ENCODE measurements at places on chromosomes 1 and 21. TPM values are rescaled to one million over a fixed set of nuclear protein-coding genes. Genes with fewer than 3 reads are reported as not detected.

The LMNA gene
- total RNA-seq: 777 TPM

The LCA5L gene
- not detected for total RNA-seq

The MR1 gene
- 29.5 TPM for total RNA-seq

The ST6GALNAC3 gene
- total RNA-seq: 1.4 TPM

The GCSAML gene
- not detected for total RNA-seq

The YOD1 gene
- total RNA-seq: 63.6 TPM

DNA sequence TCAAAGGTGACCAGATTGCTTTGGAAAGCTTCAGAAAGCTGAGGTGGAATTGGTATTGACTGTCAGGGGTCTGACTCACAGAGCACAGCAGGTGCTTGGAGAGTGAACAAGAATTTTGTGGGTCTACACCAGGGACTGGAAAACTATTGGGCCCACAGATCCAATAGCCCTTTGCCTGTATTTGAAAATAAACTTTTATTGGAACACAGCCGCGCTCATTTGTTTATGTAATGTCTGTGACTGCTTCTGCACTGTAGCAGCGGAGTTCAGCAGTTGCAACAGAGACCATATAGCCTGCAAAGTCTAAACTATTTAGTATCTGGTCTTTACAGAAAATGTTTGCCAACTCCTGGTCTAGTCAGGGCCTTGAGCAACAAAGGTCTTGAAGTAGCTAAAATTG is 315.6 kb downstream of the NFIA start:
- DNase-seq: no peak

DNA sequence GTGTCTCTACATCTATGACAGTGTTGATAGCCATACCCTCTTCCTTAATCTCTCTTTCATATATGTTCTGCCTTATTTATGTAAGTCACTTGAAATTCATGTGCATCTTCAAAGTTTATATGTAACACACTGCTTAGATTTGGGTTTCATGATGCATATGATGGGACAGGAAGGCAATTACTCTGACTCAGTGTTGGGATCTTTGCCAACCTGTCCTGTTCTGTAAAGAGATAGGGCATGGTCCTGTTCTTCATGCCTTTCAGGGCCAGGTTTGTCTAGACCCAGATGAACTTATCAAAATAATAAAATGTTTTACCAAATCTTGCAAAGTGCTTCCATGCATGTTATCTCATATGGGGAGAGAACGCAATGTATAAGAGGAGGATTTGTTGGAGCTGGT is 69.5 kb downstream of the TMPRSS15 start:
- no peak for DNase-seq

DNA sequence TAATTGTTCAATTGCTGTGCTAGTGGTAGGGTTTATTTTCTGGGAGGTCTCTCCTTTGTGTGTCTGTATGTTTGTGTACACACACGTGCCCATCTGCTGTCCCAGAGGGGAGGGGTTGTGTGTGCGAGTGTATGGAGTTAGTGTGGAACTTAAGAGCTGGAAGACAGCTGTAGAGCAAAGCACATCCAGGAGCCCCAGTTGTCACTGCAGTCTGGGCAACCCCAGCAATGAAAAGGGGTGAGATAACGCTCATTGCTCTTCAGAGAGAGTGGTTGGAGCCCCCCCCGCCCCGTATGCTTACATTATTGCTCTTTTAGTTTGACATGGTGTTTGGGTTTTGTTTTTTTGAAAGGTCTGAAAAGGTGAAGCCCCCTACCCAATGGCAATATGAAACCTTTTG is 36.9 kb downstream of the NCF2 start:
- DNase-seq: no peak

DNA sequence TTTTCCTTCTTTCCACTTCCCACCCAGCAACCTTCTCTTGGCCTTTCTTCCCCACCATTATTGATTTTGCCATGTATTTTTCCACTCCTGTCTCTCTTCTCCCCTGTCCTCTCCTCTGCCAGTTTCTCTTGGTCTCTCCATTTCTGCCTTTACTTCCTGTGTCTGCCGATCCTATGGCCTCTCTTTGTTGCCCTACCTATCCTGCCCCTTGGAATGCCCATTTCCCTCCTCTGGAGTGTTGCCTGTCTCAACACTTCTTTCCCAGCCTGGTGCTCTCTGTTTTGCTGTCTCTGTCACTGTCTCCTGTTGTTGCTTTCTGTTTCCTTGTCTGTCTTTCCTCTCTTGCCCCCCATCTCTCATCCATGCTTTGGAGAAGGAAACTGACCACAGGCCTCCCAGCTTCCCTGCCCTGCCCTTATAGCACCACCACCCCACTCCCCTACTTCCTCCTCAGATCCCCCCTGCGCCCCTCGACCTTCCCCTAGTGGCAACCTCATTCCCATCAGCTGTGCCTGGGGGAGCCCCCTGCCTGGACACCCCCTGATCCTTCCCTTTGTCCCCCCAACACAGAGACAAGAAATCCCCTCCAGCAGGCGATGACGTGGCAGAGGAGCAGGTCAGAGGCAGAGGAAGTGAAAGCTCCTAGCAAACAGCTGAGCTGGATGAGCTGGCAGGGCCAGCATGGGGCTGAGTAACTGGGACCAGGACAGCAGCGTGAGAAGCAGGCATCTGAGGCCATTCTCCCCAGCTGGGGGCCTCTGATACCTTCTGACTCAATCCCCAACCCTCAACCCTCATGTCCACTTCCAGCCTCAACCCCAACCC is 6.6 kb upstream of the ETV3L start:
- DNase-seq: peak; percentile 69

GRCh38 chr1:207962716-207963426 is 51.9 kb upstream of the CD34 start:
- DNase-seq: peak; percentile 87

- DNase-seq: no peak
Observed at GRCh38 chr1:116310180-116310579, 62.9 kb upstream of the ATP1A1 start.

DNA sequence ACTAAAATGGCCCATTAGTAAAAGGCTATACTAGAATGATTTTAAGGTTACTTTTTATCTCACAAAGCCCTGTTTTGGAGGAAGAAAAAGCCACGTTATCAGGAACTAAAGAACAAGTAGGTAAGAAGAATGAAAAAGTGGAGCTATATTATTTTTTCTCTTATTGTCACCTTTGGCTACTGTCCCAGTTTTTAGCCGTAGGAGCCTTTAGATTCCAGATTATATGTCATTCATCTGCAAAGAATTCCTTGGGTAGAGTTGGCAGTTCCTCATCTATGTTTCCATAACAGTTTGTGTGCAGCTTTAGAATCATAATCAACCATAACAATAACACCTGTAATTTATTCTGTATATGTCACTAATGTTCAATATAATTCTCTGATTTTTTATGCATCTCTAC is 83.8 kb downstream of the TPR start:
- DNase-seq: no peak

DNA sequence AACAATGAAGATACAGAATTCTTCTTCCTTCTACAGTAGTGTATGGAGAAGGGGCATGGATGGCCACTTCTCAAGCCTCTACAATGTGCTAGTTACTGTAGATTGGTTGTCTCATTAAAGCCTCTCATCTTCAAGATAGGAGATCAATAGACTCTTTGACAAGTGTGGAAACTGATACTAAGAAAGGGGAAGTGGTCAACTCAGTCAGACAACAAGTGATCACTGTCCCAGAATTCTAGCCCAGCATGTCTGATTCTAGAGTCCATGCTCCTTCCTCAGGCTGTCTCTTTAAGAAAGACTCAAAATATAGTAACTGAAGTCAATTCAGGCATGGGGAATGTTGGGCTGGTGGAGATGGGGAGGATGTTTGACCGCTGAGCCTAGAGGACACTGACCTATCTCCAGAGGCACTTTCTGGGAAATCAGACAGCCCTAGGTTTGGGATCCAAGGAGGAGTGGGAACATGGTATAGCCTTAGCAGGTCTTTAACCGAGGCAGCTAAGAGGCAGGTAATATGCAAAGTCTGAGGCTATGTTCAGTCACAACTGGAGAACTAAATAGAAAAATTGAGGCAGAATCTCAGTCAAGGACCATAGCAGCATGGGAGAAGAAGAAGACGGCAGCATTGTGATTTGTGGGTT is 39.3 kb upstream of the EYA3 start:
- DNase-seq: no peak

DNA sequence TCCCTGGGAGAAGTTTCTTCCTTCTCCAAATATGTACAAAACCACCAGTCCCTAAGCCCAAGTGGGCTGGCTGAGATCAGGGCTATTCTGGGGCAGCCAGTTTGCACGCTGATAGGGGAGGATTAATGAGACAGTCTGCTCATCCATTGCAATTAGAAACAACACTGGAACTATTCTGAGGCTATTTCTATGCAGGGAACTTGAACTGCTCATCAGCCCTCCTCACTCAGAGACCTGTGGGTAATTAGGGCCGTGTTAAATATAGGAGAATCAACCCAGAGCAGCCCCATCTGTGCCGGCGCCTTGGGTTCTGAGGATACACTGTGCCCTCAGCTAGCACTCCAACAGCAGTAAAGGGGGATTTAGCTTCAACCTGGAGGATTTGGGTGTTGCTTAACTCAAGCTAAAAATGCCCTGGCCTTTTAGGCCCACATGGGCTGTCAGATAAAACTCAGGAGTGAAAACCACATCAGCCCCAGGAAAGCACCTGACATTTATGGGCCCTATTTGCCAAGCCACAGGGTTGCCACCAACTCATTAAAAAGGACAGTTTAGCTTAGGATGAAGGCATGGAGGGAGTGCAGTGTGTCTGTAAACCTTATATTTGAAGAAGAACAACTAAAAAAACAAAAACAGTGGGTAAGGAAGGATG is 53.9 kb downstream of the DUSP10 start:
- DNase-seq: no peak

DNA sequence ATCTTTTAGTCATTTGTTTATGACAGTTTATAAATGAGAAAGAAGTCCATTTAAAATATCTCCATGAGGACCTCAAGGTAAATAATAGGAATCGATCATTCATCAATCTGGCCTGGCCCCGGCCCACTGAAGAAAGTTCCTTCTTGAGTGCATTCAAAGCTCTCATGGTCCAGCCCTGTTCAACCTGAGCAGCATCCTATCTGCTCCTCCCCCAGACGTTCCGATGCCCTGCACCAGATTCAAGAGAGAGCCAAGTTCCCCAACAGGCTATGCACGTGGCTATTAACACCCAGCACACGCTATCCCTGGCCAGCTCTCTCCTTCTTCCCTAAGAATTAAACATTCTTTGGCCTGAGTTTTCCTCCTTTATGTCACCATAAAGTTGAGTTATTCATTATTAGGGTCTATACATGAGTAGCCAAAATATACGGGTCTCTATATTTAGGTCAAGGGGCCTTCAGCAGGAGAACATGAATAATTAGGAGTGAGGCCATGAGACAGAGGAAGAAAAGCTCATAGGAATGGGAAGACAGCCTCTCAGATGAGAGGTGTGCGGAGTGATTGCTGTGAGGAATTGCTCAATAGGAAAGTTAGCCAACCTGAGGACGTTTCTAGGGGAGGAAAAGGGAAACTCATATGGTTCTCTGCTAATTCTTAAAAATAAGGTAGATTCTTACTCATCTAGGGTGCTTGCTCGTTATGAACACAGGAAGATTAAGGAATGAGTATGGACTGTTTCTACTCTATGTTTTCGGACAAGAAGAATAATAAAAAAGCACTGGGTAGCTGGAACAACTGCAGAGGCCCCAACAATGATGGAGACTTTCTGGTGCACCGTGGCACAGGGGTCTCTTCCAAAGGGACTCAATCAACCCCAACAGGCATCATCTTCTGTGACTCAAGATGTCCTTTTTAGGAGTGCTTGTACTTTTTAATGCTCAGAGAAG is 23.6 kb downstream of the RUNX1 start:
- no peak for DNase-seq

DNA sequence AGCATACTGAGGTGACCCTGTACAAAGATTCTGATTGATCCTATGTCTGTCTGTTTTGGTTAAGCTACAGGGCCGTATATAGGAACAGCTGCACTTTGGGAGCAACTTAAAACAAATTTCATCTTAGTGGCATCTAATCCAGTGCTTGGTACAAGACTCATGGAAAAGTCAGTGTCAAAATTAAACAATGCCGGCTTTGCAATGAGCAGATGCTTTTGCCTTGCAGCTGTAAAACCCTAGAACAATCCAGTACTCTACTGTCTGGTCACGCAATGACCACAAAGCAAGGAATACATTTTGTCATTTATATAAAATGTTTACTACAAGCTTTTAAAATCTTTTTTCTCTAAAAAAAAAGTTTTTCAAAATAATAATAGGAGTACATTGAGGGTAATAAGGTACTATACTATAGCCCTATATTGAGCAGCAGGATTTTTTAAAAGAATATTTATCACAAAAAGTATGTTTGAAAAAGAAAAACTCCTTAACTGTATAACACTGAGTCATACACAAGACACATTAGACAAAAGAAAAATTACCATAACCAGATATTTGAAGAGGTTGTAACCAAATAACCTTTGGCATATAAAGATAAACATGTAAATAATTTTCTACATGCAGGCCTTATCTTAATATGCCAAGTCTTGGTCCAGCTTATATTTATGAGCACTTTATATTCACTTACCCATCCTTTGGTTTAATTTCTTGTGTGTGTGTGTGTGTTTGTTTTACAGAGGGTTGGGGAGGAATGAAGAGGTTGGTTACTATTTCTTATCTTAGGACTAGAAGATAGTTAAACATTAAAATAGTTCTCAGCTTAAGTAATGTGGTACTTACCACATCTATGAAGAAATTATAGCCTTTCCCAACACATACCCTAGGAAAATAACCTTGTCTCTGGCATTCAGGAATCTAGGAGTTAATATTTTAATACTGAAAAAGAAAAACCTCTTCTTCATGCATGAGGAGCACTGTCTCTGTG is 262.3 kb downstream of the FAF1 start:
- DNase-seq: no peak

DNA sequence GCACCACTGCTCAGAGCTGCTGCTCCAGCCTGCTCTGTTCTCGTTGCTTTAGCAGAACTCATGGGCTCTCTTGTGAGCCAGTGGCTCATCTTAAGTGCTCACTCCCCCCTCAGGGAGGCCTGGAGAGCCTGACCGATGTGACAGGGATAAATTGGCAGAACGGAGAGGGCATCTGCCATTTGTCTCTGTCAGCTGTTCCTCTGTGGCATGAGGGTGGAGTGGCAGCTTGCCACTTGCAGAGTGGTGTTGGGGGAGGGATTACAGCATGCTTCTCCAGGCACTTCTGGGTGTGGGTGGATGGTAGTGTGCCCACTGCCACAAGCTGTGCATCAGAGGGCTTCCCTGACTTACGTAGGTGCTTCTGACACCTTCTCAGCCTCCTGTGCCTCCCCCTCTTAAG is 229.5 kb downstream of the PAPPA2 start:
- DNase-seq: no peak

GRCh38 chr1:36458910-36459309 is 5.3 kb downstream of the MRPS15 start:
- DNase-seq: no peak

DNA sequence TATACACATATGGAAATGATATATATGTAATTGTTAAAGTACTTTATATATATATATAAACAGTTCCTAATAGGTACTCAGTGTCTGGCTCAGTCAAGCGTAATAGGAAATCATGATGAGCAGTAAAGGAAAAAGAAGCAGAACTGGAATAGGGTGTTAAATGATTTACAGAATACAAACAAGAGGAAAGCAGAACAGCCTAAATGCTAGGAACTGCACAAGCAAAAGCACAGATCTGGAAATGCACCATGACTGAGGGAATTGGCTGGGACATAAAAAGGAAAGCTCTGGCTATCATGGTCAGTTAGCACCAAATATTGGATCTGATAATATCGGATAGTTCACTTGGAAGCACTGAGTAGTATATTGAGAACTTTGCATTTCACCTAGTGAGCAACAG is 51.8 kb downstream of the SLC44A5 start:
- no peak for DNase-seq

GRCh38 chr1:117014209-117014608 is 12.6 kb downstream of the CD101 start:
- no peak for DNase-seq

GRCh38 chr1:28885472-28885877 is 28.9 kb upstream of the EPB41 start:
- no peak for DNase-seq

- DNase-seq: peak; percentile 74
Observed at GRCh38 chr1:163875200-163875926, 553.6 kb downstream of the NUF2 start.
